ENCODE measurements at places on chromosomes 3 and 15.

DNA sequence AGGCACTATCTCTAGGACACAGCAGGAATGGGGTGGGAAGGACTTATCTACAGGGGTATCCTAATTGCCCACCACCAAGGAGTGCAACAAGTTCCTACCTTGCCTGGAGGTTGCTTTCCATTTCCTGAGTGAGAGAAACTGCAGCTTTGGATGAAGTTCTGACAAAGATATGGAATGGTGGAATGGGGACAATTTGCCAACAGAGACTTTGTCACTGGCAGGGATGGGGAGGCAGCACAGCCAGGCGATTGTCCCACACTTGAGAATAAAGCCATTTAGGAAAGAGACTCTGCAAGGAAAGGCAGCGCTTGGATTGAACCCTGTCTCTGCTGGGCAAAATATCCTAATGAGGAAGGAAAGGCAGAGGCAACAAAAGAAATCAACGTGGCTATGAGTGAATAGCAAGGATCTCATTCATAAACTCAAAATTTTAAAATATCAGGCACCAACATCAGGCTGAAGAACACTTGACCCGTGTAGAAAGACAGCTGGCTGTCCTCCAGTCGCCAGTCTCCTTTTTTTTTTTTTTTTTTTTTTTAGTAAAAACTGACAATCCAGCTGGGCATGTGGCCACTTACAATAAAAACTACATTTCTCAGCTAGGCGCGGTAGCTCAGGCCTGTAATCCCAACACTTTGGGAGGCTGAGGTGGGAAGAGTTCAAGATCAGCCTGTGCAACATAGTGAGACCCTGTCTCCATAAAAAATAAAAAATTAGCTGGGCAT, 31.6 kb upstream of the PDE8A start:
- DNase-seq: no peak

GRCh38 chr15:60774829-60775463, 296.0 kb upstream of the ICE2 start:
- no peak for DNase-seq

DNA sequence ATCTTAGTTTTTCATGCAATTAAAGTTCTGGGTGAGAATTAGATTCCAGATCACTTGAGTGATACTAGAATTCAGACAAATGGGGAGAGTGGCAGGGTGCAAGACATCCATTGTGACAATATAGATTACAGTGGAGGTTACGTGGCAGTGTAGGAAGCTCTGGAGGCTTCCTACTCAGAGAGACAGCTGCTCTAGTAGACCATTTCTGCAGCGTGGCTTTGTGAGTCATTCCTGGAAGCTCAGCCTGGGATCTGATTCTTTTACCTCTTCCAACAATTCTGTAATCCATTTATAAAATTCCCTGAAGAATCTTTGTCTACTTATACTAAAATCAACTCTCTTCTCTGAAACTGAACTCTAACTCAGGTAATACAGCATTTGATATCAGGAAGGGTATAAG, 90.4 kb upstream of the ASB14 start:
- no peak for DNase-seq

DNA sequence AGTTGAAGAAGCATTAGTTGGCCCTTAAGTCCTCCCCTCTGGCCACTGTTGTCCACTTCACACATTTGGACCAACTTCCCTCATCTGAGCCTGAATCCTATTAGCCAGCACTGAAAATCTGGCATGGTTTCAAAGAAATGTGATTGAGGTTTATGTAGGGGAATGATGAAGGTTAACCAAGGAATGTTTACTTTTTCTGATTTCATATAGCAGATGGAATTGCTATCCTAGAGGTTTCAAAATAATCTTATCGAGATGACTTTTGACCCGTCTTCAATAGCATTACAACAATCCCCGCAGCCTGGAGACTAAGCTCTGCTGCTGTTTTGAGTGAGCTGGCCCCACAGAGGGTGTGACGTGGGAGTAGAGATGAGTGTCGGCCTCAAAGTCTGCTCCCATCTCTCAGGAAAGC, 200.8 kb upstream of the IL12A start:
- no peak for DNase-seq

DNA sequence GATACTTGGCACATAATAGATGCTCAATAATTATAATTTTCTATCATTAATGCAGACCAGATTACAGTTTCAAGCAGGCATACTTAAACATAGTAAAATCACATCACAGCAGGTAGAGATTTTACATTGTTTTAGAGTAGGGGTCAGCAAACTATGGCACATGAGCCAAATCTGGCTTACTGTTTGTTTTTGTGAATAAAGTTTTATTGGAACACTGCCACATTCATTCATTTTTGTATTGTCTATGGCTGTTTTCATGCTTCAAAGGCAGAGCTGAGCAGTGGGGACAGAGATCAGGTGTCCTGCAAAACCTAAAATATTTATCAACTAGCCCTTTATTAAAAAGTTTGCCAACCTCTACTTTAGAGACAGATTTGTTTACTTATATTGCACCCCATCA, 189.6 kb upstream of the MRPL3 start:
- DNase-seq: no peak

Measured in stimulated activated naive CD4-positive, alpha-beta T cell treated with Interleukin-2 at 50 U/mL for 16 hours (primary cell).